ENCODE measurements at places on chromosomes 2 and 18.

DNA sequence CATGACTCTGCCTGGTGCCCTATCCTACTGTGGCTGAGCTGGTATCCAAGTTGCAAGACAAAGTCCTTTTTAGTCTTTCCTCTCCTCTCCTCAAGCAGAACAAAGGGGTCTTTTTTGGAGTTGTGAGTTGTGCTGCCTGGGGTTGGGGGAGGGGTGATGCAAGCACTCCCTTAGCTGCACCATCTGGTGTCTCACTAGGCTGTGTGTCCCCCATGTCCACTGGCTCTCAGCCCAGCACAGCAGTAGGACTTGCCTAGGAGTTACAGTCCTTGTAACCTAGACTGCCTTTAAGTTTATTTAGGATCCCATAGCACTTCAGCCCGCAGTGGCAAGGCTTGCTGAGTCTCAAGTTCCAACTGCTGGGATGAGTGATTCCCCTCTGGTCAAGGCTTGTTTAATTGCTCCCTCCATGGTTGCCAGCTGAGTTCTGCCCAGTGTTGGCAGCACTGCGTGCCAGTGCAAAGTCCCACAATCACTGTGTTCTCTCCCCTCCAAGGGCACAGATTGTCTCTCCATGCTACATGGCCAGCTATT, 13.2 kb upstream of the ILKAP start:
- no peak for DNase-seq

GRCh38 chr2:24909555-24910177, 10.4 kb downstream of the ADCY3 start:
- DNase-seq, result no peak

GRCh38 chr18:40821596-40822243, 1133.3 kb upstream of the PIK3C3 start:
- DNase-seq, result no peak

GRCh38 chr18:79058007-79058406, 11.2 kb upstream of the ATP9B start:
- DNase-seq, result no peak

DNA sequence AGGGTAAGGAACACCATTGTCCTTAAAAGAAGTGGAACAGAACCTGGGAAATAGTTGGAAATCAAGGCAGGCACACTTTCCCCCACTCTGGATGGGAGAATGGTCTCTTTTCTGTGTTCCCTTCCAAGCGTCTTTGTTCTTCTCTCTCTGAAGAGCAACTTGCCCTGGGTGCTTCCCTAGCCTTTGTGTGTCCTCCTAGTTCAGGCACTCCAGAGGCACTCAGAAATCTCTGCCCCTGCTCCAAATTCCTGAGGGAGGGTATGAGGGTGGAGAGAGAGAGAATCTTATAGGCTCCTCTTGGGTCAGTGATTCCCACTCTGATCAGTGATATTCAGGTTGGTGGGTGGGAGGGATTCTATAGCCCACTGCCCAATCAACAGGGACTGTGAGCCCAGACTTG, 8.8 kb upstream of the SIX2 start:
- no peak for DNase-seq

- DNase-seq, result no peak
Measured at GRCh38 chr18:55136258-55136657, 177.0 kb upstream of the CCDC68 start.

- DNase-seq, result no peak
Measured at GRCh38 chr2:123040506-123040905, 984.6 kb upstream of the CNTNAP5 start.
